Glutamatergic neuron (in vitro differentiated cells): ENCODE measurements at places on chromosomes 1 and 21. TPM values are rescaled to one million over a fixed set of nuclear protein-coding genes. Genes with fewer than 3 reads are reported as not detected.
A peak's percentile ranks its signal among the peaks of the same experiment; 100 is the strongest.

FH gene
- total RNA-seq: 51.0 TPM

OR10J1 gene
- not detected for total RNA-seq

SPTA1 gene
- total RNA-seq: not detected

WDR64 gene
- not detected for total RNA-seq

PLA2G2A gene
- not detected for total RNA-seq

HEYL gene
- 9.0 TPM for total RNA-seq

- H3K27me3 ChIP-seq: peaks cover 18% of the 10 kb centered on the region
- no peaks in the 10 kb centered on the region for H3K36me3 ChIP-seq
- H3K4me1 ChIP-seq: no peaks in the 10 kb centered on the region
- no peak overlapping the region for H3K4me3 ChIP-seq
These were observed 23.6 kb downstream of the RAP1GAP start for GRCh38 chr1:21645550-21645949.

- peaks cover 1% of the 10 kb centered on the region for H3K27me3 ChIP-seq
- H3K4me1 ChIP-seq: no peaks in the 10 kb centered on the region
- H3K36me3 ChIP-seq: no peaks in the 10 kb centered on the region
- no peak overlapping the region for H3K27ac ChIP-seq
These were observed 197.9 kb downstream of the NCAM2 start for GRCh38 chr21:21196087-21196486.

DNA sequence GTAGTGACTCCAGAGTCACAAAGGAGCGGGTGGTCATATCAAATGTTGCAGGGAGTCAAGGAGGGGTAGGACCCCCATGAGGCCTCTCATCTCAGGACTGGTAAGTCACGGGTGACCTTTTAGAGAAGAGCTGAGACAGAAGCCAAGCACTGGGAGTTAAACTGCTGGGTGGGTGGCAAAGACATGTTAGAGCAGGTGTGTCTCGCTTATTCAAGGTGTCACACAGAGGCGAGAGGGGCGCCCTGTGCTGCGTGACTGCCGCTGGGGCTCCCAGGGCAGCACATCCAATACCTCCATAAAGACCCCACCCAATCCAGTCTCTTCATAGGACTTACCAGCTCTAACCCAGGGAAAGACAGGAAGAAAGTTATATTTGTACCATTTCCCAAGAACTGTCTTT is 15.2 kb downstream of the CASQ2 start:
- peaks cover 3% of the 10 kb centered on the region for H3K4me1 ChIP-seq
- no peaks in the 10 kb centered on the region for H3K27me3 ChIP-seq
- H3K4me3 ChIP-seq: no peak overlapping the region
- H3K36me3 ChIP-seq: peaks cover 12% of the 10 kb centered on the region
- H3K27ac ChIP-seq: no peak overlapping the region

DNA sequence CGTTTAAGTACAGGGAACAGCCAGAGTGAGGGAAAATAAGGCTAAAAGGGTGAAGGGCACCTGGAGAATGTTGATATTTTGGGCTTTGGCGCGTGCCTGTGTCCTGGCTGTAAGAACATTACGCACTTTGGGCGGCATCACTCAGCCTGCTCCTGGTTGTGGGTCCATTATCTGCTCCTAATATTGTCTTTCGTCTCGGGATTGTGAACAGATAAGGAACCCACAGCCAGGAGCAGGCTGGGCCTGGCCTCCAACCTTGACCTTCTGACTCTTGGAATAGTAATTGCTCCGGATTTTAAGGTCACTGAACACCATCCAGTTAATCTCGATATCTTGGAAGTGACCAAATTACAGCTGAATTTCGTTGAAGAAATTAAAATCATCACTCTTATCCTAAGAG is 61.9 kb downstream of the TCP10L start:
- peaks cover 19% of the 10 kb centered on the region for H3K4me1 ChIP-seq
- no peak overlapping the region for H3K4me3 ChIP-seq
- H3K27me3 ChIP-seq: peaks cover 14% of the 10 kb centered on the region
- no peak overlapping the region for H3K27ac ChIP-seq

- DNase-seq: no peak
- peaks cover 10% of the 10 kb centered on the region for H3K27me3 ChIP-seq
- no peak overlapping the region for H3K4me3 ChIP-seq
- H3K27ac ChIP-seq: no peak overlapping the region
These were observed 3.9 kb upstream of the ATP1B1 start for GRCh38 chr1:169102567-169102966.

DNA sequence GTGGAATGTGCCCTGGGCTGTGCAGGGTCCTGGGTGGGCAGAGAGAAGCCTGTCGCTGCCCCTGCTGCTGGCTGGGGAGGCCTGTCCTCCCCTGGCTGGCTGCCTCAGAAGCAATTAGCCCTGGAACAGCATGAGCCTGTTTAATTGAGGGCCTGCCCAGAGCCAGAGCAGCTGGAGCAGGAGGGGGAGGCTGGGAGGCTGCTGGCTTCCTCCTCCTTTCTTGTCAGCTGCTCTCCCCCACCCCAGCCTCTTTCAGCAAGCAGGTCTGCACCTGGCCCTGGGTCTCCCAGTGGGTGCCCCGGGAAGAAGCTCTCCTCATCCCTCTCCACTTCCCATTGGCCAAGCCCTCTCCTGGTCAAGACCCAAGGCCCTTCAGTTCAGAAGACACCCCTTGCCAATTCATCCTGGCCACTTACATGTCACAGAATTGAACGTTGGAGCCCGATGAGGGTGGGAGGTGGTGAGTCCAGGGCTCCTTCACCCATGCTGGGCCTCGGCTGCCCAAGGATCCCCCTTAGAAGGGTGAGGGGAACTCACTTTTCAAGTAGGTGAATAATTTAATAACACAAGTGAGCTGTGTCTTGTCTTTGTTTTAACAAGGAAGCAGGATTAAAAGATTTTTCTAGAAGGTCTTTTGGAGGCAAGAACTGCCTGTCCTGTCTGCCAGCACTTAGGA is 13.2 kb downstream of the AMPD2 start:
- DNase-seq: peak; percentile 59
- peaks cover 7% of the 10 kb centered on the region for H3K4me1 ChIP-seq

- peaks cover 23% of the 10 kb centered on the region for H3K4me1 ChIP-seq
- H3K36me3 ChIP-seq: peaks cover 6% of the 10 kb centered on the region
- peaks cover 4% of the 10 kb centered on the region for H3K27me3 ChIP-seq
- no peak overlapping the region for H3K4me3 ChIP-seq
- no peak overlapping the region for H3K27ac ChIP-seq
- no peak for DNase-seq
These were observed 7.6 kb downstream of the TXNIP start for GRCh38 chr1:145988773-145989172.

DNA sequence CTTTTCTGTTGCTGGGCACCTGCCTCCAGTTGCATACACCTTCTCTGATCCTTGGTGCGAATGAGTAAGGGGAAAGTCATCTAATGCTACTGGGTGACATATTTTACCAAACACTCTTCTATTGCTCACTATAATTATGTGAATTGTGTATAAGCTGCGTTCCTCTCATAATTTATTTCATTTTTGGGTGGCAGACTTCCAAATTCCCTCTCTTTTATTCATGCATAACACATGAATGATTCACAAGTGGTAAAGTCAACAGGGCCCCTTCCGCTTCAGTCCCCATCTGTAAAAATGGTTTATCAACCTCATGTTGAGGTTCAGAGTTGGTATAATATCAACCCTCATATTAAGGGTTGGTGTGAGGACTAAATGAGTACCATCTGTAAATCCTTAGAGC is 3.2 kb upstream of the QSOX1 start:
- H3K27ac ChIP-seq: no peak overlapping the region
- no peaks in the 10 kb centered on the region for H3K36me3 ChIP-seq
- H3K4me3 ChIP-seq: no peak overlapping the region
- peaks cover under 1% of the 10 kb centered on the region for H3K4me1 ChIP-seq

DNA sequence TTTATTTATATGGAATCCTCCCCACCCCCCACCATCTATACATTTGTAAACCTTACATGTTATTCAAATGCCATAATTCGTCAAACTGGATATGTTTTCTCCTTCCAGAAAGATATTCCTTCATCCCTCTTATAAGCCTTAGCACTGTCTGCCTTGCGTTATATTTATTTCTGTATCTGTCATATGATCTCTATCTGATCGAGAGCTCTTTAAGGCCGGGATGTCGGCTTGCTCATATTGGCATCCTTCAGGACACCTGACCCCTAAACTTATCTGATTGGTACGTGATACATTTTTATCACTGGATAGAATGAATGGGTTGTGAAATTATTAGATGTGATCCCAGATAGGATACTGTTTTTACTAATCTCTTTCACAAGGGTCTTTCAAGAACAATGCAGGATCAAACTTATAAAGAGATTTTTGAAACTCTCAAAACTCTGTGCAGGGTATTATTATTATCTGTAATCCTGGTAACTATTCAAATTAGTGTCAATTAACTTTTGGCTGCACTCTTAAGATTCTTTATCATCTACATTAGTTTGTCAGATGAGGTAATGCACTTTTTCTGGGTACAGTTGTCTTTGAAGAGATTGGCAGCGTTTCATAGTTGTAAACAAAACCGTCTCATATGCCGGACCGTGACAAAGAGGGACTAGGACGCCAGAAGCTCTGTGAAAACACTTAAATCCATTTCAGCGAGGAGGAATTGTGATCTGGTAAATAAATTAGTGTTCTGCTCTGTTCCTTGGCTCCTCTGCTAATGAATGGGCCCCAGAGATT is 152.0 kb downstream of the KIF26B start:
- no peak overlapping the region for H3K27ac ChIP-seq
- H3K27me3 ChIP-seq: peaks cover 4% of the 10 kb centered on the region
- H3K4me3 ChIP-seq: no peak overlapping the region
- H3K4me1 ChIP-seq: no peaks in the 10 kb centered on the region
- no peak for DNase-seq
- no peaks in the 10 kb centered on the region for H3K36me3 ChIP-seq

DNA sequence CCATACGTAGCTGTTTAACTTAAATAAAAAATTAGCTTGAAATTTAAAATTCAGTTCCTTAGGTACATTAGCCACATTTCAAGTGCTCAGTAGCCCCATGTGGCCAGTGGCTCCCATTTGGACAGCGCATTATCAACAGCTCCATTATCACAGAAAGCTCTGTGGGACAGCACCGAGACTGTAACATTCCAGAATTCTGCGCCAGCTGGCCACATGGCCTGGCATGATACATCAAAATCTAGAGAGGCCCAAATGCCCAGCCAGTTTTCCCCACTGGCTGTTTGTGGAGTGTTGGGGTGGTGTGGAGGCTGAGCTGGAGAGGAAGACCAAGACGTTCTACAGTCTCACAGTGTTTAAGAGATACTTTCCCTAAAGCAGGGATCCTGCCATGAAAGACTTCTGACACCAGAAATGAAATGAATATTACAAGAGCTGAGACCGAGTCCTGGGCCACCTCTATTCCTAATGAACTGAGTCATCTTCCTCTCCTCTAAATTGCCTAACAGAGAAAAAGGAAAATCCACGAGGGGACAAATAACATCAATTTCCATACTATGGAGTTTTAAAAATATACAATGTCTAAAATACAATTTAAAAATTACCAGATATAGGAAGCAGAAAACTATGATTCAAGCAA is 27.3 kb upstream of the ACTA1 start:
- no peak overlapping the region for H3K4me3 ChIP-seq
- H3K27me3 ChIP-seq: no peaks in the 10 kb centered on the region
- H3K4me1 ChIP-seq: no peaks in the 10 kb centered on the region

- no peak overlapping the region for H3K27ac ChIP-seq
- H3K4me3 ChIP-seq: no peak overlapping the region
- no peak for DNase-seq
- H3K36me3 ChIP-seq: peaks cover 6% of the 10 kb centered on the region
These were observed 60.7 kb downstream of the CDC14A start for GRCh38 chr1:100413035-100413434.

DNA sequence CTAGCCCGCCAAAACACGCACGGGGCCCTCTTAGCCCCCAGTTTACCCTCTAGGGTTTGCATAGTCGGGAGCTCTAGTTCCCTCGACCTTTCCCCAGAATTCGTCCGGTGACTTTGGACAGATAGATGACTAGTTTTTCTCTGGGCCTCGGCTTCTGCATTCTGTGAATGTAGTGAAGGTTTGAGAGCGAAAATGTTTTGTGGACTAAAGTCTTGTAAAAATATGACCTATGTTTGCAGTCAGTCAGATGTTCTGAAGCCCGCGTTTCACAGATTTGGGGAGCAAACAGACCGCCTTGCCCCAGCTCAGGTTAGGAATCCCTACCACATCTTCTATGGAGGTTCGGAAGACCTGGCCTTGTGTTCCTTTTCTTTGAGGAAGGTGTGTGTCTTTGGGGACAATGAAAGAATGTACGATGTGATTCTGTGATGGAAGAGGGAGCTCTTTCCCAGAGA is 401 bp downstream of the UQCRH start:
- H3K27ac ChIP-seq: peak overlapping the region; percentile 98
- peak overlapping the region; percentile 100 for H3K4me3 ChIP-seq
- DNase-seq: no peak
- H3K36me3 ChIP-seq: no peaks in the 10 kb centered on the region

DNA sequence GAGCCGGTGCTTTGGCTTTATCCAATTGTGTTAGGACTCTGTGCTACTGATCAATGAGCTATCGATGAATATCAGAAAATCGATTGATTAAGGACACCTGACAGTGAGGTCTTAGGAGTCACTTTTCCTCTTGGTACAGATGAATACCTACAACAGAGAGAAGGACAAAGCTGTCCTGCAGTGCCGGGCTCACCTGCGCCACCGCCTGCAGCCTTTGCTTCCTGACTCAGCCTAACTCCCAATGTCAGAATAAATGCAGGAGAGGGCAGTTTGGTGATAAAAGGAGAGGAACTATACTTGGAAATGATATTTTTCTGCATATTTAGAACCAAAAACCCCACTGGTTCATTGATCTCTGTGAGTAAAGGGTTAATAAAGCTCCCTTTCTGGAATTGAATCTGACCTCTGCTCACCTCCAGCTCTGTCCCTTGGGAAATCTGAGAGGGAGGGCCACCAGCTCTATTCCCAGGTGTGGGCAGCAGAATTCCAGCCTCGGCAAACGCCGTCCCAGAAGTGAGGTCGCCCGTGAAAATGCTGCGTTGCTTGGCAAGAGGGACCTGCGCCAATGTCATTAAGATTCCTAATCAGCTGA is 39.3 kb downstream of the POFUT2 start:
- H3K27ac ChIP-seq: no peak overlapping the region
- H3K36me3 ChIP-seq: peaks cover 19% of the 10 kb centered on the region
- peak overlapping the region; percentile 44 for H3K4me3 ChIP-seq
- no peak for DNase-seq

DNA sequence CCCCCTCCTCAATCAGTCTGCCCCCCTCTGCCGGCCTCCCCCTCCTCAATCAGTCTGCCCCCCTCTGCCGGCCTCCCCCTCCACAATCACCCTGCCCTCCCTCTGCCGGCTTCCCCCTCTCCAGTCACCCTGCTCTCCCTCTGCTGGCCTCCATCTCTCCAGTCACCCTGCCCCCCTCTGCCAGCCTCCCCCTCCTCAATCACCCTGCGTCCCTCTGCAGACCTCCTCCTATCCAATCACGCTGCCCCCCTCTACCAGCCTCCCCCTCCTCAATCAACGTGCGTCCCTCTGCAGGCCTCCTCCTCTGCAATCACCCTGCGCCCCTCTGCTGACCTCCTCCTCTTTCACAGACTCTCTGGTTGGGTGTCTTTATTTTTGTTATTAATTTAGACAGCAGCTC is 11.5 kb upstream of the C1orf198 start:
- H3K27me3 ChIP-seq: peaks cover 5% of the 10 kb centered on the region
- peaks cover 6% of the 10 kb centered on the region for H3K4me1 ChIP-seq
- no peak for DNase-seq
- H3K4me3 ChIP-seq: no peak overlapping the region
- peaks cover 5% of the 10 kb centered on the region for H3K36me3 ChIP-seq
- H3K27ac ChIP-seq: no peak overlapping the region
